Upper lobe of right lung (tissue), 1 donor: ENCODE measurements at places on chromosomes 3 and 15.

- no peak for DNase-seq
Observed at GRCh38 chr15:29099131-29099880, 170.3 kb downstream of the NSMCE3 start.

GRCh38 chr3:12307136-12307535, 18.3 kb downstream of the PPARG start:
- no peak for DNase-seq

- peak; percentile 62 for DNase-seq
Observed at GRCh38 chr15:90264671-90265070, 801 bp upstream of the NGRN start.

- no peak for DNase-seq
Observed at GRCh38 chr3:187630404-187630803, 39.8 kb downstream of the SST start.

DNA sequence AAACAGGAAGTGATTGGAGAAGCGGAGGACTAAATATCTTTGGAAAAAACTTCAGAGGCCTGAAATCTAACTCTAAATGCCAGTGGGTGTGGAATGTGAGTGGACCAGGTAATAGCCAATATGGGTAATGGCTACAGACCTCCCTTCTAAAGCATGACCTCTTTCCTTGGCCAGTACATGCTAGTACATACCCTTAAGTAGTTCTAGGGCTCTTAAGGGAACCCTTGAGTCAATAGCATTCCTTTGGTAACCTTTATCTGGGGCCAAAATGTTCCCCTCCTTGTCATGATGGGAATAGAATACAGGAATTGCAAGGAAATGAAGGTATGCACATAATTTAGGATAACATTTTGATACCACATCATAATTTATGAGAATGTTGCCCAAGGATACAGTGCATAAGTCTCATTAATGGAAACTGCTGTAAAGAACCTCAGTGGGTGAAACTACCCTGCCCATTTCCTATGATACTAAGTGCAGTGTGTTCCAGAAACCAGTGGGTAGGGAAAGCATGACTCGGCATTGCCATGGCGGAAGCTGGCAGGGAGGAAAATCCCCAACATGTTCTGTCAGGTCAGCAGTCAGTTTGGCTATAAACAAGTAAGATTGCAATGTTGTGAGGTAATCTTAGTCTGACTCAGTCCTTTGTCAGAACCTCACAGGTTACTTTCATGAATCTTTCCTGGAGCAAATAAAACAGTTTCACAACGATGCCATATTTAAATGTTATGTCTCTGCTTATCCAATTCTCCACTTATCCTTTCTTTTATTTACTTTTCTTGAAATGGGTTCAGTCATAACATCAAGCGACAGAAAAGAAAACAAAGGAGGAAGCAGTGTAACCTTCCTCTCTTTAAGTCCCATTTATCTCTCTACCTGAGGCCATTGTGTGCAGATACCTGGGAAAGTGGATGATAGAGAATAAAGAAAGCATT, 23.5 kb upstream of the RAP2B start:
- DNase-seq, result peak; percentile 84

DNA sequence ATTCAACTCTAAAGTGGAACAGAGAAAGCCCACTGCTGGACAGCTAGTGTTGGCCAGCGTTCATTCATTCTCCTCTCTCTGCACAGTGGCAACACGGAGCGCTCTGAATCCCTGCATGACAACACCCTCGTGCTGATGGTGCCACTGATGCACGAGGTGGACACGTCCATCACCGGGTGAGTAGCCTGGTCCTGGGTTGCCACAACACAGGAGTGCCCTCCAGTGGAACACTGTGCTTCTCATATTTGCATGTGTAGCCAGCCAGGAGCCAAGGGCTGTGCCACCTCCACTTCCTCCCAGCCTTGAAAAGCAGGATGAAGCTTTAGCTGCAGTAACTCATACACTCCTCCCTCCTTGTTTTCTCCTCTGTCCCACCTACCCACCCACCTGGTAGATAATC, 120.0 kb upstream of the CTDSPL start:
- DNase-seq, result peak; percentile 81
